ENCODE measurements at places on chromosomes 11 and 22.

DNA sequence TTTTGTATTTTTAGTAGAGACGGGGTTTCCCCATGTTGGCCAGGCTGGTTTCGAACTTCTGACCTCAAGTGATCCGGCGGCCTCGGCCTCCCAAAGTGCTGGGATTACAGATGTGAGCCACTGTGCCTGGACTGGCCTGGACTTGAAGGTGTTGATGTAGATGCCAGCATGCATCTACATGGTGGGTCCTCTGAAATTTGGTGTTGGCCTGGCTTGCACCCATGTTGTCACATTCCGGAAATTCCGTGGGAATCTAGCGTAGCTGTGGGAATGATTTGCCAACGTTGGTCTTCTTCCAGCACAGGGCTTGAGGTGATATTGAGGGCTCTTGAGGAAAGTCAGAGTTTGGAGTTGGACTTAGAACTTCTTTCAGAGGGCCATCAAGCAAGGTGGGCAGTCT is 6.5 kb downstream of the PACS1 start:
- no peak for DNase-seq

DNA sequence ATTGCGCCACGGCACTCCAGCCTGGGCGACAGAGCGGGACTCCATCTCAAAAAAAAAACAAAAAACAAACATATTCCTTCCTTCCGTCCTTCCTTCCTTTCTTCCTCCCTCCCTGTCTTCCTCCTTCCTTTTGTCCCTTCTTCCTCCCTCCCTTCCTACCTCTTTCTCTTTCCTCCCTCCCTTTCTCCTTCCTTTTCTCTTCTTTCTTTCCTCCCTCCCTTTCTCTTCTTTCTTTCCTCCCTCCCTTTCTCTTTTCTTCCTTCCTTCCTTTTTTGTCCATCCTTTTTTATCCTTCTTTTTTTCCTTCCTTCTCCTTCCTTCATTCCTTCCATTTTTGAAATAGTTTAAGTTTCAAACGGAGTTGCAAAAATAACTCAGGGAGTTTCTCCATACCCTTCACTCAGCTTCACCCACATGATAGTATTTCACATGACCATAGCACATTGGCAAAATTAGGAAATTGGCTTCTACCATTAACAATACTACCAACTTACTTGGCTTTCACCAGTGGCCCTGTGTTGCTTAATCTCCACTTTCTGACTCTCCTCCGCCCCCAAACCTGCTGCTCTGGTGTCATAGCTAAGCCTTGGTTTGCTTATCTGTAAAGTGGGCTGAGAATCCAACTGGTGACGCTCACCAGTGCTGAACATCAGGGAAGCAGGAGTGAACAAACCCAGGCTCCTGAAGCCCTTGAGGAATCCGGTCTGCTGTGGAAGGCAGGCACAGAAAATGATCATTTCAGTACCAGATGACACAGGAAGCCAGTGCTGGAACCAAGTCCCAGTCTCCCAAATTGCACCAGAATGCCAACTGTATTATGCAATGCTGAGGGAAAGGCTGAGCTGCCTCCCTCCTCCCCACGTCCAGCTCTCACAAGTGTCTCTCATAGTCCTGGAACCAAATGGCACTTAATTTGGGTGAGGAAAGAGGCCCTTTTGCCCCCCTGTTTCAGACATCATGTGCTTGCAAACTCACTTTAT is 17.2 kb upstream of the CRYBB3 start:
- no peak for DNase-seq

- DNase-seq, result no peak
These were observed 22.9 kb upstream of the ABTB2 start for GRCh38 chr11:34380696-34381095.

GRCh38 chr11:77003963-77004362 is 30.2 kb upstream of the B3GNT6 start:
- no peak for DNase-seq

GRCh38 chr11:96614846-96615245 is 225.0 kb downstream of the JRKL start:
- DNase-seq, result no peak

DNA sequence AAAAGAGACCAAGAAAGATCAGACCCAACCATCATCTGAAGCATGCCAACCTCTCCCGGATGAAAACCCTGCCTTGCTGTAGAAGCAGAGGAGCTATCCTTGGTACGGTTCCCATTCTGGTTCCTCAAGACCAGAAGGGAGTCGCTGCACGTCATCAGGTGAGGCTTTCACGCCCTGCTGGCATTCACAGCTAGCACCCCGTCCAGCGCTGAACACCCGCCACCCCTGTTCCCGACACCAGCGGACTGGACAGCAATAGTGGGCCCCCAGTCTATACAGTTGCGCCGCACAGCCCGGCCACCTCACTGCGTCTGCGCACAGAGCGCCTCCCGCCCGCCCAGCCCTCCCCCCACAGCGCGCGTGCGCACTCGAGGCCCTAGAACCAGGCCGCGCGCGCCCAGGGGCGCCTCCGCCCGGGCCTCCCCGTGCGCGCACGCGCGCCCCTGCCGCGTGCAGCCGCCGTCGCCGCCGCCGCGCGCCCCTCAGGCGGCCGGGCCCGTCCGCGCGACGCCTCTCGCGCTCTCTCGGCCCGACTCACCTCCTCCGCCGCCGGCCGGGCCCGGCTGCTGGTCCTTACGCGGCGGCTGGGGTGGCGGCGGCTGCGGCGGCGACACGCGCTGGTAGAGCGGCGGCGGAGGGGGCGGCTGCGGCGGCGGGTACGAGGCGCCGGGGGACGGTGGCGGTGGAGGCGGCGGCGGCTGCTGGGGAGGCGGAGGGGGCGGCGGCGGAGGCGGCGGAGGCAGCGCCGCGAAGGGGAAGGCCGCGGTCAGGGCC is 706 bp downstream of the SF1 start:
- peak; percentile 80 for DNase-seq

- no peak for DNase-seq
These were observed 32.5 kb downstream of the NOX4 start for GRCh38 chr11:89458716-89459115.

DNA sequence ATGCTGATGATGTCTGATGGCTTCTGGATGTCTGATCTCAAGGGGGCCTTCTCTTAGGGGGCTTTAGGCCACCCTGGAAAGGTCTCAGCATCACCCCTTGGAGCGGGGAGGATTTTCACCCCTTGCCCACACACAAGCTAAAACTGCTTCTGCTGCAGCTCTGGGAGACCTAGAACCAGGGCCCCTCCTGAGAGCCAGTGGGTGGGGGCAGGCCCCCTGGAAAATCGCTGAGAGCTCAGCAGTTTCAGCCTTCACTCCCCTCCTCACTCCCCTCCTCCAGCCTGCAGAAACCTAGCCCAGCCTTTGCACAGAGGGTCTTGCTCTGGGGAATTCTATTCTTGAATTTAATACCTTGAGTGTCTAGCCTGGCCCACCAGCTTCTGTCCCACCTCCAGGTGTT is 17.2 kb downstream of the CD6 start:
- DNase-seq, result no peak

DNA sequence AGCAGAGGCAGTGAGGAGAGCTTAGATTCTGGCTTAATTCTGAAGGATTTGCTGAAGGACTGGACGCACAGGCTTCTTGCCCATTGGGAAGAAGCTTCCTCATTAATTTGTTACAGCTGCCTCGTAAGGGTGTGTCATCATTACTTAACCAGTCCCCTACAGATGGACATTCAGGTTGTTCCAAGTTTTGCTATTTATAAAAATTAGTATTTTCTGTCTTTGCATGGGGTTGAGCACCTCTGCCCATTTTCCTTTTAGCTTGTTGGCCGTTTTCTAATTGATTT is 38.1 kb downstream of the CAPN1 start:
- DNase-seq, result no peak

DNA sequence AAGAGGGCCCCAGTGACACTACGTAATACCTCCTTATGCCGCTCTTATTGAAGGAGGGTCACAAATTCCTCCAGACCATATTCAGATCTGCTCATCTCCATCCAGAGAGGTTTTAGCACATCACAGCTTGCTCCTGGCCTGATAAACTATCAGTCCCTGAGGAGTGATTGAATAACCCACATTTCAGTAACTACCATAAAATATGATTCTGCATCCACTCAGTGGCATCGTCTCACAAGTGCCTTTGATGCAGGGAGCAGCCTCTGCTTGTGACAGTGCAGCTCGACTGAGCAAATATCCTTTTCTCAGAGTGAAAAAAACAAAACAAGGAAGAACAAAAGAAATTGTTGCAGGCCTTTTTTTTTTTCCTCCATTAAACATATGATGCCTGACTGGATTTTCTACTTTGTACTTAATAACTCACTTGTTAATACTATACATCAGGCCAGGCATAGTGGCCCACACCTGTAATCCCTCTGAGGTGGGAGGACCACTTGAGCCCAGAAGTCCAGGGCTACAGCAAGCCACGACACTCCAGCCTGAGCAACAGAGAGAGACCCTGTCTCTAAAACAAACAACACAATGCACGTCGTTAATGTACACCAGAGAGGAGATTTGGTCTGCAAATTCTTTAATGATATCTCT is 64.5 kb downstream of the DDX10 start:
- no peak for DNase-seq

GRCh38 chr11:78438298-78438975 is 20.8 kb upstream of the GAB2 start:
- no peak for DNase-seq

- DNase-seq, result peak; percentile 70
These were observed 48.2 kb downstream of the NECTIN1 start for GRCh38 chr11:119680541-119681360.

DNA sequence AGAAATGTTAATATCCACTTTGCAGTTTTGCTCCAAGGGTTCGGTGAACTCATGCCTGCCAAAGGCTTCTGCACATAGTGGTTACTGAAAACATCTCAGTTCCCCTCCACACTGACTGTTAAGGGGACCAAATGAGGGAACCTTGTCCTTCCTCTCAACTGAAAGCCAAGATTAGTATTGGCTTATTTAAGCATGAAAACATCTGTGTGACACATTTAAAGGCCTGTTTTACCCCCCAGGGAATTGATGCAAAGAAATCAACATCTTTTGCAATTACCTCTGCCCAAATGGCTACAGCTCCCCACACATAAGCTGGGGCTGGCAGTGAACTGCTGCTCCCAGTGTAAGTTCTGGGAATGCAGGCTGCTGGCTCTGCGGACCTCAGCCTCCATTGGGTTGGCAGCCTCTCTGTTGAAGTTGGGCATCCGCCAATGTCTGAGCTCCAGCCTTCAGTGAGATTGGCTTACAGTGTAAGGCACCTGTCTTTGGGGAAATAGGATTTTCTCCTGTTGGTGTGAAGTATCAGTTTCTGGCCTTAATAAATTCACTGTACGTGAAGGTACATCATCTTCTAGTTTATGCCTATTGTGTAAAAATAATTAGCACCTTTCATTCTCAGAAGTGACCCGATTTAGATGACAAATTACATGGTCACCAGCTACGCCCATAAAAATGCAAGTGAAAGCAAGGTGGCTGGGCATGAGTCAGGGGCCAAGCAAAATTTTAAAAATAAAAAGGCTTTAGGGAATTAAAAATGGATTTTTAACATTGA is 213.4 kb upstream of the SYN3 start:
- peak; percentile 75 for DNase-seq

- DNase-seq, result no peak
These were observed 104.6 kb downstream of the SIK3 start for GRCh38 chr11:116993599-116993998.

DNA sequence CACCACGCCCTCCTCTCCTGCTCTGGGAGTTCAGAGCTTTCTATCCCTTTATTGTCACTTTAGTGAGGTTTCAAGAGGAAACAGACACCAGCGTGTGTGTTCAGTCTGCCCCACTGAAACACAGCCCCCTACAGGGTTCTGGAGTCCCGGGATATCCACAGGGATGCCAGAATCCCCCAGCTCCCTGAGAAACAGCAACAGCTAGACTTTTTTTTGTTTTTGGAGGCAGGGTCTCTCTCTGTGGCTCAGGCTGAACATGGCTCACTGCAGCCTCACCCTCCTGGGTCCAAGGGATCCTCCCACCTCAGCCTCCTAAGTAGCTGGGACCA is 10.4 kb downstream of the SULT4A1 start:
- no peak for DNase-seq

DNA sequence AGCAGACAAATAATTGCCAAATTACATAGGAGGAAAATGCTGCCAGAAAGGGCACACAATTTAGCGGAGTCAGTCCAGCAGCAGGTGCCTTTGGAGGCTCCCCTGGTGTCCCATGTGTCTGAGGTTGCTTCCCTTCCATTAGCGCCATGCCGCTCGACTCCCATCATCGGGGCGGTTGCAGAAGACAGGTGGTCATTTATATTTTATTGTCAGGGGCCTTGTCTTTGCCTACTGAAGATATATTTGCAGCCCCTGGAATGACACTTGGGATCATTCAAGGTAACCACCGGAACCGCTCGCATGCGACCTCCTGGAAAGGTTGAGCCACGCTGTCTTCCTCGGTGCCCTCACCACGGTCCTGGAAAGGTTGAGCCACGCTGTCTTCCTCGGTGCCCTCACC is 298.3 kb downstream of the TBC1D22A start:
- DNase-seq, result no peak

DNA sequence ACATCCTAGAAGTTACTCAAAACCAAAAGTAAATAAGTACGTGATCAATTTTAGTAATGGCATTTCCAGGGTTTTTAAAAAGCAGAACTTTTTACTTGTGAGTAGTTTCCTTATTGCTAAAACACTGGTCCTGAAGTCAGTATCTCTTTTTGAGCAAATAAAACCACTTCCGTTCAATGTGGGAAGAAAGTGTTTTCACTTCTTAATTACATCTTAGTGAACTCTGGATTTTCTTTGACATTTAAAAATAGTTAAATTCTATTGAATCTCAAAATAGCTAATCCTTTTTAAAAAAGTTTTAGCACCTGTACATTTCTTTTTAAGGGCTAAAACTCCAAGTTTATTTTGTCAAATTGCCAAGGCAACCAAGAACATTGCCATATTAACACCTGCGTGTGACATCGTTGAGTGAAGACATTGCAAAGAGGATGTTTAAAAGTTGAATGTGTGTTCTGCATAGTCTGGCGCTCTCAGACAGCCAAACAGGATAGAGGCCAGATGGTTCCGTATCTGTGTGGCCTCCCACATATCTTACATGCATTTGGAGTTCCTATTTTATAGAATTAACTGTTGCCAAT is 17.2 kb upstream of the OR5B21 start:
- DNase-seq, result no peak

- no peak for DNase-seq
These were observed 741 bp upstream of the TALDO1 start for GRCh38 chr11:746289-747157.

- no peak for DNase-seq
These were observed 189.1 kb upstream of the FAT3 start for GRCh38 chr11:92035488-92035887.
